ENCODE measurements at places on chromosomes 3 and 15.
A peak's percentile ranks its signal among the peaks of the same experiment; 100 is the strongest.

DNA sequence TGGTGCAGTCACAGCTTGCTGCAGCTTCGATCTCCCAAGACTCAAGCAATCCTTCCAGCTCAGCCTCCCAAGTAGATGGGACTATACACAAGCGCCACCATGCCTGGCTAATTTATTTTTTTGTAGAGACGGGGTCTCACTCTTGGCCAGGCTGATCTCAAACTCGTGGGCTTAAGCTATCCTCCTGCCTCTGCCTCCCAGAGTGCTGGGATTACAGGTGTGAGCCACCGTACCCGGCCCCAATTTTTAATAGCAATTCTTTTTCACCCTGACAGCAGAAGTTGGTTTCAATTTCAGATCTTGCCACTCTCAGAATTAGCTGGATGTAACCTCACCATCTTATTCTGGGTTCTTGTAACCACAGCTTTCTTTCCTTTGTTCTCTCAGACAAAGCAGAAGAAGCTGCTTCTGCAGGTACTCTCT lies 64.8 kb downstream of the TRIM71 start:
- no peak for DNase-seq

- DNase-seq, result no peak
Measured at GRCh38 chr3:140296796-140297352, 361.9 kb downstream of the CLSTN2 start.

DNA sequence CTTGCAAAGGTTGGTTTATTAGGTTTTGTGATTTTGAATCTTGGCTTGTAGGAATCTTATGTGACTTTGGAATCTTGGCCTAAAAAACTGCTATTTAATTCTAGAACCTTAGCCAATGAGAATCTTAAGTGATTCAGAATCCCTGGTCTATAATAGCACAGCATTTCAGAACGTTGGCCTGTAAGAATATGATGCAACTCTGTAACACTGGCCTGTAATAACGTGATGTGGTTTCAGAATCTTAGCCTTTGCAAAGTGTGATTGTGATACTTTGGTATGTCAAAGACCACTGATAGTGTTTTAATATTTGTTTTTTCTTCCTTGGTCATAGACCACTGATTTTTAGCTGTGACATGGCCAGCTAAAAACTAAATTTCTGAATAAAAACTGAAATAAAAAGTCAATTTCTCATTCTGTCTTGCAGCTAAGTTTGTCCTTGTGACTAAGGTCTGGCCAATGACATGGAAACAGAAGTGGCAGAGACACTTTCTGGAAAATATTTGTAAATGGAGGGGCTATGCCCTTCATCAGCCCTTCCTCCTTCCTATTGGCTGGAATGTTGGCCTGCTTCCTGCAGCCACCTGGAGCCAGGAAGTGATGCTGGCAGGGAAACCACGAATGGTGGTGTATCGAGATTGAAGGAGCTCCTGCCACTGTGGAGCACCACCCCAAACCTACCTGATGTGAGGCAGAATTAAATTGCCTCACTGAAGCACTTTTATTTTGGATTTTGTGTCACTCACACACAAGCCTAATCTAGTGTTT lies 42.3 kb upstream of the CORO2B start:
- DNase-seq, result no peak

GRCh38 chr3:36524560-36524959 lies 144.3 kb downstream of the STAC start:
- no peak for DNase-seq

DNA sequence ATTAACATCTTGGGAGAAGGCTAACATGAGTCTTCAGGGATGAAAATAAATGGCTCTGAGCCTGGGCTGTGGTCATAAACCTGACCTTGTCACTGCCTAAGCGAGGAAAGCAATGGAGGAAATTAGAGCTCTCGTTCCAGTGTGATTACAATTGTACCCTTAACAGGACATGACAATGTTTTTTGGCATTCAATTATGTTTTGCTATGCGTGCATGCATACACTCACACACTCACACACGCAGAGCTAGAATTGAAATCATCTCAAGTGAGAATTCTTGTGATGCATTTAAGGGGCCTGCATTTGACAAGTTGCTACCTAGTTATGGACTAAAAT lies 24.1 kb downstream of the ZNF80 start:
- no peak for DNase-seq

GRCh38 chr3:8759038-8759707 lies 10.2 kb downstream of the OXTR start:
- DNase-seq, result no peak

DNA sequence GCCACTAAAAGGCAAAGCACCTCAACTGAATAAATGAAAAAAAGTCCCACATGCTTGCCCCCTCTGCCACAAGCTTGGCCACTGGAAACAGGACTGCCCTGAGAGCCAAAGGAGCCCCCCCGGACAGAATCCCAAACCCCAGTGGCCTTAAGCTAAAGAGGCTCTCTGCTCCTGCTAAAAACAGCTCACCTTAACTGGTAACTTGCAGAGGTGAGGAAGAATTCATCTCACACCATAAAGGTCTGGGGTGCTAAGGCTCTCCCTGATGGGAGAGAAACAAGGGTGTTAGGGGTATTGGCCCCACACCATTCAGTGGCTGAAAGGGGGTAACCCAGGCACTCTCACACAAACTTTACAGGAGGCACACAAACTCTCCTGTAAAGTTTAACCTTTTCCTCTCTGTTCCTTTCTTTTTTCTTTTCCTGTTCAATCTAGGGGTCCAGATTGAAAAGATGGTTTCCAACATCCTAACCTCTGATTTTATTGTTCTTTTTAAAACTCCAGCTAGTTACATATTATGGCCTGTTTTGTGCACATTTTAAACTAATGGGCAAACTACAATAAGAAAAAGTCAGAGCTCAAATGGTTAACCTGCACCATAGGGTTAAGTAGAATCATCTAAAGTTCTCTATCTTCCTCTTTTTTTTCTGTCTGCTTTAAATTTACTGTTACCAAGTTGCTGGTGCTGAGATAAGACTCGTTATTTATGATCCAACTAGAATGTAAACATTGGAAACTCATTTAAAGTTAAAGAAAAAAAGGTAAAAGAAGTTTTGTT lies 19.9 kb downstream of the TRANK1 start:
- peak; percentile 72 for DNase-seq

GRCh38 chr3:141482245-141482922 lies 4.4 kb upstream of the RASA2 start:
- DNase-seq, result no peak

DNA sequence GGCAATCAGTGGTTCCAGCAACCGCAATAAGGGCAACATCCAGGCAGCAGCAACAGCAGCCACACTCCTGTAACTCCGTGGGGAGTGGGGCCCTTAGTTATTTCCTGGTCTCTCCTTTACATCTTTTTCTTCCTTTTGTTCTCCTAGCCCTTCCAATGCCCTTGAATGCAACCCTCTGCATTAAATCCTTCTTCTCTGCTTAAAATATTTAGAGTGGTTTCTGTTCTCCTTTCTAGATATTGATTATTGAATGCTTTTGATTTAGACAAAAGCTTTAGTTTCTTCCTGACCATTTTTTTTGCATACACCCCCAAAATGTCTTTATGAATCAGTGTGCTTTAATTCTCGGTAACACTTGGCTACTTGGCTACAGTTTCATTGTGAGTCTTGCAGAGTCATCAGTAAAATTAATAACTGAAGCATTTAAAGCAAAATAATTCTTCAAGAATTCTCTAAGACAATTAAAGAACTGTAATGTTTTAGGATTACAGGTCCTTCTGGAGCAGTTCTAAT lies 586.1 kb downstream of the MECOM start:
- no peak for DNase-seq

DNA sequence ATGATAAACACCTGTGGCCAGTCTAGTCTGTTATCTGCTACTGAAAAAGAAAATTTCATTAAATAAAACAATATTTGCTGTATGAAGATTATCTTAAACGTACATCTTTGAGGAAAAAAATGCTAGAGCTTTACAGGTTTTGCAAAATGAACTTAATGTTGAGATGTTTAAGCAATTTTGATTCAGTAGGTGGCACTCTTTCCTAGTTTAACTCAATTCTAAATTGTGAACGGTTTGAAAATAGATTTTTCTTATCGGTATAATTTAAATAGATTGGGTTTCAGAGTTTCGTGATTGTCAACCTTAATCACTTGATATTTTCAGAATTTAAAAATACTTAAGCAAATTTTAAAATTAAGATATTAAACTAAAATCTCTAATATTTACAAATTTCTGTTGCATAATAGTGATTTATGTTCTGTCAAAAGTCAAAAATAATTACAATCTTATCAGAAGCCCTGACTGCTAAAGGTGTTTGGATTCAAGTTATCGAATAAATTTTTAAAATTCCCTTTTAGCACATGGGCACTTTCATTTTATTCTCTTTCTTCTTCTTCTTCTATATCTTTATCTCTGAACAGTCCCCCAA lies 7.0 kb upstream of the RNF111 start:
- DNase-seq, result no peak

GRCh38 chr15:37100109-37100965 lies at the start of gene MEIS2:
Gene MEIS2, minus strand, starts transcription at chr15:37100549. Its CDS starts 1,083 bp downstream, at chr15:37099466.
- no peak for DNase-seq

- DNase-seq, result no peak
Measured at GRCh38 chr3:128549283-128550112, 56.5 kb upstream of the GATA2 start.

DNA sequence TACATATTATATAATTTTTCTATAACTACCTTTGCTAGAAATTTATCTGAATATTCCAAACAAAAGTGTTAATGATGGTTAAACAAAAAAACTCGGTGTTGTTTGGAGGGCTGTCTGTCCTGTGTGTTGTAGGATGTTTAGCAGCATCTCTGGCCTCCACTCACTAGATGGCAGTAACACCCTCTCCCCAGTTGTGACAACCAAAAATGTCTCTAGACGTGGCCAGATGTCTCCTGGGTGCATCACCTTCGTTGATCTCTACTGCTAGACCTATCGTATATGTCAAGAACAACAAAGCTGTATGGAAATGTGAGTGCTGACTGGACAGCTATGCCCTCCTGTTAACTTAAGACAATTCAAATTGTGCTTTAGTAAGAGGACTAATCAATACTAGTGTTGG lies 14.1 kb downstream of the ANKRD34C start:
- DNase-seq, result no peak

GRCh38 chr3:152291238-152291637 lies 22.5 kb downstream of the MBNL1 start:
- no peak for DNase-seq

DNA sequence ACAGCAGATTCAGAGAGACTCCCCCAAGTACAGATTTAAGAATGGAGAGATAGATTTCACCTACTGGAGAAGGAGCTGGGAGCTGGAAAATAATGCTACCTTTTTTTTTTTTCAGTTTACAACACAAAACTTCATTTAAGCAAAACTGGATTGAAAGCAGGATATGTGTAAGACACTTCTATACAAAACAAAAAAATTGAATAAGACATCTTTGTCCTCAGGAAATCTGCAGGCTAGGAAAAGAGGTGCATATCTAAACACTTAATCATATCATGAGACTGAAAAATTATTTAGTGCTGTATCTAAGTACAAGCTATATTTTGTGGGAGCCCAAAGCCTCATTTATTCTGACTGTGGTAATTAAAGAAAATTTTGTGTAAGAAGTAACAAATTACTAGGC lies 516.1 kb downstream of the ZIC1 start:
- no peak for DNase-seq

DNA sequence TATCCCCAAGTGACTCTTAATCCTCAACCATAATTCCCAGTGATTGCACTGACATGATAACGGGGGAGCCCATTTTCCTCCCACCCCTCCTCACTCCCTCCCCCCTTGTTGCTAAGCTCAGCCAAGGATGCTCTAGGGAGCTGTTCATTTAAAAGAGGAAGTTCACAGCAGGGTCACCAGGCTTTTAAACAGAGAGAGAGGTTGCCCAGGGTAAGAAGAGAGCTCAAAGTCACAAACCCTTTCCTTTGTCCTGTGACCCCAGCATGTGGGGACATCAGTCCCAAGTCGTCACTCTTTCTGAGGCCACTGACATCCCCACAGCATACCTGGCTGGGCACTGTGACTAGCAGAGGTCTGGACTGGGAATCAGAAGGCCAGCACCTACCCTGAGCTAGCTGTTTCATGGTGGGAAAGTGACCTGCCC lies 144.1 kb downstream of the RORA start:
- peak; percentile 75 for DNase-seq

DNA sequence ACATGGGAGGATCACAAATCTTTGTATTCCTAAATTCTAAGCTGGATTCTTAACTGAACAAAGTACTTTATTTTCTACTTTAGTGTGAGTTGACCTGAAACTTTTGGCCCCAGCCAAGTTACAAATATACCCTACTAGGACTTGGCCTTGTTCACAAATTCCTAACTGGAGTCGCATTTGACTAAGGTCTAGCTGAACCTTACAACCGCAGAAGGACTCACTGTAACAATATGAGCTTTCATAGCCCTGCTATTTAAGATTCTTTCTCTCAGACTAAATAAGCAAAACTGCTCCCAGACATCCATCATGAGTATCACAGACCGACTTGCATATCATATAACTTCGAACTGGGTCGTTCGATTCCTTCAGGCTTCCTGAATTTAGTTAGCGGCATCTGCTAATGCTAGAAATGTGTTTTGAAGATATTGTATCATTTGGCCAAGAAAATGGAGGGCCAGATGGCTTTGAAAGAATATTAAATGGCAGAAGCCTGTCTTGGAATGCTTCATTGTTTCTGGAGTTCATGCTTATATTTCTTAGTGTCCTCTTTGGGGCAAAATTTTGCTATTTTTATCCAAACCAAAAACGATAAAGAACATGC lies 28.4 kb upstream of the ADAMTS9 start:
- no peak for DNase-seq

DNA sequence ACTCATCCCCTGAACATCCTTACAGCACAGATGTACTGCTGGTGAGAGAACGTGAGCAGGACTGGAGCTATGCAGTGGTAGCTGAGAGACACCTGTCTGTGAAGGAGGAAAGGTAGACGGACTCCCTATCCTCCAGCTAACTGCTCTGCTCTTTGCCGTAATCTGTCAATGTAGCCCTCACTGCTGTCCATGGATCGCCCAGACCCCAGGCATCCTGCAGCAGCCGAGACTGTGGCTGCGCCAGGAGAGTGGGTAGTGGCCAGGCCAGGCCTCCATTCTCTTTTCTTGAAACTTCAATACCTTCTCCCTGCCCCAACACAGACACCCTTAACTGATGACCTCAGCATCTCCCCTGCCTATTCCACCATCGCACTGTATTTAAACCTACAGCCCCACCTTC lies 44.5 kb downstream of the CRABP1 start:
- DNase-seq, result no peak

GRCh38 chr15:76904461-76905012 lies 603 bp downstream of the SCAPER start:
- DNase-seq, result peak; percentile 40

DNA sequence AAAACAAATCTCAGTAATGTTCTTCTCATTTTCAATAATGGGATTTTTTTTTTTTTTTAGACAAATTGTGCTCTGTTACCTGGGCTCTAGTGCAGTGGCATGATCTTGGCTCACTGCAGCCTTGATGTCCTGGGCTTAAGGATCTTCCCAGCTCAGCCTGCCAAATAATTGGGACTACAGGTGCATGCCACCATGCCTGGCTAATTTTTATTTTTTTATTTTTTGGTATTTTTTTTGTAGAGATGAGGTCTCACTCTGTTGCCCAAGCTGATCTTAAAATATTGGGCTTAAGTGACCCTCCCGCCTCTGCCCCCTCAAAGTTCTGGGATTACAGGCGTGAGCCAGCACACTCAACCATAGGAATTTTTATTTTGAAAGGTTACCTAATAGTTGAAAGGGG lies 126.2 kb downstream of the MDFIC2 start:
- no peak for DNase-seq

- no peak for DNase-seq
Measured at GRCh38 chr3:4898454-4899313, 80.6 kb upstream of the BHLHE40 start.

GRCh38 chr3:12644331-12644937 lies 19.5 kb downstream of the RAF1 start:
- DNase-seq, result no peak
